ENCODE measurements at places on chromosomes 12 and 14.

DNA sequence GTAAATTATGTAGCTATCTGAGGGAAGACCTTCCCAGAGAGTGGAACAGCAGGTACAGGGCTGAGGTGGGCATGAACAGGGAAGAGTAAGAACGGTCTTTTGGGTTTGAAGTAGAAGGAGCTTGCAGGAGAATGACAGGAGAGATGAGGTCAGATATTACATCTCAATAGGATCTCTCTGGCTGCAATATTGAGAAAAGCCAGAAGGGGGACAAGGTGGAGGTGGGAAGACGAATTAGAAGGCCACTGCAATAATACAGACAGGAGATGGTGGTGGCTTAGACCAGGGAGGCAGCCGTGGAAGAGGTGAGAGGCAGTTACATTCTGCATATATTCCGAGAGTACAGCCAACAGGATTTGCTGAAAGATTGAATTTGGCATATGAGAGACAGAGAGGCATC lies 310.2 kb downstream of the APAF1 start:
- no peak for DNase-seq

DNA sequence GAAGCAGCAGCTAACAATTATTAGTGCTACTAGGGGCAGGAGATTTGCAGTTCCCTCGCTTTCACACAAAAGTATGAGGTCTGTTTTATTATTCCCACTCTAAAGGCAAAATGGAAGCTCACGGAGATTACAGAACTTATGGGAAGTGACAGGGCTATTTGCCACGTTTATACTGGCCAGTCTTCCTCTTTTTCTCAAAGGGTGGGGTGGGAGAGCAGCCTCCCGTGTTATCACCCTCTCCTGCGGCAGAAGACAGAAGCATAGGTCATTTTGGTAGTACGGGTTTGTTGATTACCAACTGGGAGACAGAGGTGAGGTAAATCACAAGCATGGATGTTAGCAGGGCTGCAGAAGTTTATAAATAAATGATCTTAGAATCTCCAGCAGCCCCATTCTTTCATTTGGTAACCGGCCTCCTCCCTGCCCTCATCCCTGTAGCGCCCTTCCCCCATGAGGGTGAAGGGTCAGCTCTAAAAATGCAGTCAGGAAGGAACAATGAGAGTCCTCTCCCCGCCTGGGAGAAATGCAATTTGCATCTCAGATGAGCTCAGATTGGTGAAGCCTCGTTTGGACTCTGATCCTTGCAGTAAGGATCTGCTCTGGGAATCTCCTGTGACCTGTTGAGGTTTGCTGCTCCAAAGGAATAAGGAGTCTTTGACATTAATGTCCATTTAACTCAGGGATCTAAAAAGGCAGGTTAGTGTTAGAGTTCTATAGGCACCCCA lies 44.7 kb upstream of the SINHCAF start:
- DNase-seq: no peak

DNA sequence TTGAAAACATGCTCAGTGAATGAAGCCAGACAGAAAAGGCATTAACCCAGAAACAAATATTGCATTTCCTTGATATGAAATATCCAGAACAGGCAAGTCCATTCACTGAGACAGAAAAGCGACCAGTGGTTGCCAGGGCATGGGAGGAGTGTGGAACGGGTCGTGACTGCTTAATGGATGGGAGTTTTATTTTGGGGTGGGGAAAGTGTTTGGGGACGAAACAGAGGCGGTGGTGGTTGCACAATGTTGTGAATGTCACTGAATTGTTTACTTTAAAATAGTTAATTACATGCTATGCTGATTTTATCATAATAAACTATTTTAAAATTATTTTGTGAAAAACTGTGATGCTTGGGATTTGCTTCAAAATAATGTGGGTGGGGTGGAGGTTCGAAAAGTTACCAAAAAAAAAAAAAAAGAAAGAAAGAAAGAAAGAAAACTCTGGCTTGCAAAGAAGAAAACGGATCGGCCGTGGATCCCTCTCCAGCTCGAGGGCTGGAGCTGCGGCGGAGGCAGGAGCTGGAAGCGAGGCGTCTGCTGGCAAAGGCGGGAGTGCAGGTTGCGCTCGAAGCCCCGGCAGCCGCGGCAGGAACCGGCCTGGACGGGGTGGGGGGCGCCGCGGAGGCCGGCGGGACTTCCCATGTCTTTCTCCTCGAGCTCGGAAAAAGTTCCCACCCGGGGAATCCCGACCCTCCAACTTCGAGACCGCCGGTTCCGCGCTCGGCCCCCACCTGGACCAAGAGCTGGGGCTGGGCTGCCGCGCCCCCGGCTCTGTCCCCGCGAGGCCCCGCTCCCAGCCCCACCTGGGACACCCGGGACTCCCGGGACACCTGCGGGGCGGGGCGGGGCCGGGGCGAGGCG lies 524 bp upstream of the P2RX2 start:
- DNase-seq: no peak

DNA sequence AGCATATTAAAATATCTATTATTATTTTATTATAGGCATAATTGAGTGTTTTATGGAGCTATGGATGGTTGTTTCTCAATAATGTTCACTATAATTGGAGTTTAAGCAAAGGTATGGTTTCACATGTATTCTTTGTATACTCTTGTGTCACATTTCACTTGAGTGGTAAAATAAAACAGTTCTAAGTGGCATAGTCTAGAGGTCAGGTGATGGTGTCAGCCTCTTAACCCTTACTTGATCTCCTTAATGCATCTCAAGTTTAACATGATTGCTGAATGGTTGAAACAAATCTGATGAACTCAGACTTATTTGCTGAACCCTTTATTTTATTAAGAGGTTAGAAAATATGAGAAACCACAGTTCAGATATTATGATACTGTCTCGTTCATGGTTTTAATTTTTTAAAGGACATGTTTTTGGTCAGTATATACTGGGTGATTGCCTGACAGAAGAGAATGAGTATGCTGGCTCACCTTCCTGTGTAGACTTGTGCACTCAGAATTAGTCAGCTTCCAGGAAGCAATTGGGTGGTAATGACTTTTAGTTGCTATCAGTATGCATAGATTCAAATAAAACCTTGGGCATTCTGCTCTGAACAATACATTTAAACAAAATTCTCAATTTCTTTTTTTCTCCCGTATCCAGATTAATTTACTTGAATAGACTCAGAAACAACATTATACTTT lies 464.6 kb downstream of the PCNX1 start:
- peak; percentile 1 for DNase-seq

- no peak for DNase-seq
These were observed 20.0 kb downstream of the TUNAR start for GRCh38 chr14:95896498-95897135.

DNA sequence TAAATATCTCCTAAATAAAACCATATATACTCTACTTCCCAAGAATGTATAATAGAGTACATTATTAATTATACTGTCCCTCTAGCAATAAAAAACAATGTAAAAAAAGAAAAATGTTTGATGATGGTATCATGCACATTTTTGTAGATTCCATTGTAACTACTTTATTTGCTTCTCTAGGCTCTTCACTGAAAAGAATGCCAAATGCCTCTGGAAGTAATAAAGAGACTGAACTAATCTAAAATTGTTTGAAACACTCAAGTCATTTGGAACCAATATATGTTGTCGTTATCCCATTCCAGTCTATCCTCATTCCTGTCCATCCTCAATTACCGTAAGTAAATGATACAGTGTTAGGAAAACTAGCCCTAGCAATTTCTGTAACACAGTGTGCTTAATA lies 233.6 kb downstream of the C12orf50 start:
- no peak for DNase-seq

DNA sequence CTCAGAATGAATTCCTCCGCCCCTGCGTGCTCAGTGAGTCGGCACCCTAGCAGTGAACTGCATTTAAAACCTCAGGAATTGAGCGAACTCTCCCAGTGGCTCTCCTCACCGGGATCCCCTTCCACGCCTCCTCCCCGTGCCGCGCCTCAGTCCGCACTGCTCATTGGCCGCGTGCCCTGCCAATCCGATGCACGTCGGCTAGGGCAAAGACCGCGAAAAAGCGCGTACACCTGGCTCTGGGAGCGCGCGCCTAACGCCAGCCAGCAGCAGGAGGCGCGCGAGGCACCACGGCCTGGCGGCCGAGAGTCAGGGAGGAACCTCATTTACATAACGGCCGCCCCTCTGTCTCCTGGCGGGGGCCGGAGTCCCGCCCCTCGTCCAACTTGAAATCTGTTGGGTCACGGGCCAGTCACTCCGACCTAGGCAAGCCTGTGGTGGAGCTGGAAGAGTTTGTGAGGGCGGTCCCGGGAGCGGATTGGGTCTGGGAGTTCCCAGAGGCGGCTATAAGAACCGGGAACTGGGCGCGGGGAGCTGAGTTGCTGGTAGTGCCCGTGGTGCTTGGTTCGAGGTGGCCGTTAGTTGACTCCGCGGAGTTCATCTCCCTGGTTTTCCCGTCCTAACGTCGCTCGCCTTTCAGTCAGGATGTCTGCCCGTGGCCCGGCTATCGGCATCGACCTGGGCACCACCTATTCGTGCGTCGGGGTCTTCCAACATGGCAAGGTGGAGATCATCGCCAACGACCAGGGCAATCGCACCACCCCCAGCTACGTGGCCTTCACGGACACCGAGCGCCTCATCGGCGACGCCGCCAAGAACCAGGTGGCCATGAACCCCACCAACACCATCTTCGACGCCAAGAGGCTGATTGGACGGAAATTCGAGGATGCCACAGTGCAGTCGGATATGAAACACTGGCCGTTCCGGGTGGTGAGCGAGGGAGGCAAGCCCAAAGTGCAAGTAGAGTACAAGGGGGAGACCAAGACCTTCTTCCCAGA lies at the start of gene HSPA2:
Gene HSPA2 (plus strand): TSS at position 534 of the 995 bp plus-strand sequence. CDS start 109 bp downstream, at position 643.
- peak; percentile 100 for DNase-seq

- no peak for DNase-seq
These were observed 163.0 kb upstream of the SSTR1 start for GRCh38 chr14:38044710-38045109.

GRCh38 chr12:33180918-33181317 lies 258.7 kb downstream of the SYT10 start:
- no peak for DNase-seq

GRCh38 chr14:38553586-38553985 lies 297.7 kb upstream of the CLEC14A start:
- DNase-seq: no peak

GRCh38 chr12:74539765-74540526 lies 2.3 kb downstream of the ATXN7L3B start:
- DNase-seq: peak; percentile 43

GRCh38 chr14:94180655-94181271 lies 6.6 kb downstream of the PPP4R4 start:
- DNase-seq: peak; percentile 45

GRCh38 chr12:125269276-125269675 lies 204.0 kb downstream of the AACS start:
- no peak for DNase-seq

DNA sequence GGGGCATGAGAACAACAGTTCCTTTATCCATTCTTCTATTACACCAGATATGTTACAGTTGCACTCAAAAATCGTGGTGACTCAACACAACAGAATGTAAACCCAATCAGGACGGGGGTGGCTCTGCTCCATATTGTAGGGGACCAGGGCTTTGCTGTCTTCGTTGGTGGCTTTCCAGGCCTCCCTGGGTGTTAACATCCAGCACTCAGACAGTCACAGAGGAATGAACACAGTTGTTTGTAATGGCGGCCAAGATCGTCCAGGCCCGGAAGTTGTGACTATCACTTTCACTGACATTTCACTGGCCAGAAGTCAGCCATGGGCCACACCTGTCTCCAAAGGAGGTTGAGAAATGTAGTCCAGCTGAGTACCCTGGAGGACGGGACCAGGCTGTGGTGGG lies 204.1 kb downstream of the CACNA1C start:
- no peak for DNase-seq

DNA sequence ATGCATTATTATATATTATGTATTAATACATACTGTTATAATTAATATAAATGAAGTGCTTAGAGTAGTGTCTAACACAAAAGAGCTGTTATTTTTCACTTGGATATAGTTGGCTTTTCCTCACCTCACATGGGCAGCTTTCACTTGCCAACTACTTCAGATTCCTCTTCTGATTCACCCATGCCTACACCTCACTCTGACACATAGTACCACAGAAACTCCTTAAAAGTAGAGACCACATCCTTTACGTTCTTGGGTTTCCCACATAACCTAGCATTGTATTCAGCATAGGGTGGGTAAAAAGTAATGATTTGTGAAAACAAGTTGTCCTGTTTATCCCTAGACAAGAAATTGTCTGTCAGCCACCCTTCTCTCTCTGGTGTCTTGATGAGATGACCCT lies 61.0 kb downstream of the DIO2 start:
- DNase-seq: no peak

GRCh38 chr14:36661506-36662257 lies at the start of gene PAX9:
Gene PAX9 (plus strand): TSS chr14:36661860. CDS start chr14:36662090, 230 bp downstream.
- DNase-seq: peak; percentile 86

DNA sequence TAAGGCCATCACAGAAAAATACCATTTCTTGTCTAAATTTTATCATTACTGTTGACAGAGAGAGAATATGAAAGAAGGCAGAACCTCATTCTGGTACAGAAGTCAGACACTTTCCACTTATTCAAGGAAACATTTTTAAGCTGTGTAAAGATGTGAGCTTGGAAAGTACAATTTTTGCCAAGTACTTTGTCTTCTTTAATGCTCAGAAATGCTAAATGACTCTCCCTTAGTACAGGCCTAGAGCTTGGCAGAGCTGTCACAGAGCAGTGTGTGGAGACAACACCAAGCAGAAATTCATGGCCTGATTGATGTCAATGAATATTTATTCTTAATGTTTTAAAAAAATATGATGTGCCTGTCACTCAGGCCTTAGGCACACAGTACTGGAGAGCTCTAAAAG lies 20.7 kb downstream of the NT5DC3 start:
- DNase-seq: no peak

- no peak for DNase-seq
These were observed 206.9 kb downstream of the TTC7B start for GRCh38 chr14:90609376-90609775.

DNA sequence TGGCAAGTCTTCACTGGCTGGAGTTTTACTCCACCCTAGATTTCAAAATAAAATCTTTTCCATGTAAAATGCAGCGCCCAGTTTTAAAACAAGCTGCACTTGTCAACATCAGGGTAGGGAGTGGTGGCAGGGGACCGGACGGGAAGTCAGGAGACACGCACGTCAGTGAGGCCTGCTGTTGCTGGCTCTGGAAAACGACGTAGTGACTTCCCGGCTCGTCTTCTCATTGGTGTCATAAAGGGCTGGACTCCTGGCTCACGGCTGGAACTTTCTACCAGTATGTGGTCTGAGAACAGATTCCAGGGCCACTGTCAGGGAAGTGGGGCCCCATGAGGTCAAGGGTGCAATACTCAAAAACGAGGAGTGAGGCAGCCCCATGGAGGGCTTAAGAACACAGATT lies 64.2 kb upstream of the FOXN3 start:
- DNase-seq: no peak

Data from Caki2 (cell line).